ENCODE measurements at places on chromosomes 11 and 22.

GRCh38 chr11:20362481-20362880, 1.0 kb upstream of the HTATIP2 start:
- no peak for DNase-seq

DNA sequence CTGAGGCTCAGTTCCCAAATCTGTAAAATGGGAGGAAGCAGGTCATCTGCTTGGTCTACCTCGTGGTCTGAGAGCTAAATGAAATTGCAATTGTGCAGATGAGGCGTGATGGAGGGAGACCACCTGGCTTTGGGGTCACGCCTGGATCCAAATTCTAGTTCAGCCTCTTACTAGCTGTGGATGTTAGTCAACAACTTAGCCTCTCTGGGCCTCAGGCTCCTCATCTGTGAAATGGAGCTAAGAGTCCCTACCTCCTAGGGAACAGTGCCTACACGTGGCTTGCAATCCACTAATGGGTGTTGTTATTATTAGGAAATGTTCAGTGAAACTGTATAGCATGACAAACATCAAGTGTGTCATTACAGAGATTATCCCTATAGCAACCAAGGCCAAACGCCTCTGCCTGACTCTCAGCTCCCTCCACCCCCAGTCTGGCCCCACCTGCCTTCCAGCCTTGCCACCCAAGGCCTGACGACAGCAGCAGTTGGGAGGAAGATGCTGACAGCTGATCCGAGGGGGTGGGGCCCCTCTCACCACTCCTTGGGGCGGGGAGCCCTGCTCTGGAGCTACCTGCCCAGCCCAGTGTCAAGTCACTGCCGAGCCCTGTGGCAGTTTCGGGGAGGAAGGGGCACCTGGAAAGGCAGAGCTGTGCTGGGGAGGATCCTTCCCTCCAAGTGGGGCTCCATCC, 1.7 kb upstream of the RHOD start:
- no peak for DNase-seq

GRCh38 chr22:37862570-37863325, 13.5 kb downstream of the EIF3L start:
- no peak for DNase-seq

DNA sequence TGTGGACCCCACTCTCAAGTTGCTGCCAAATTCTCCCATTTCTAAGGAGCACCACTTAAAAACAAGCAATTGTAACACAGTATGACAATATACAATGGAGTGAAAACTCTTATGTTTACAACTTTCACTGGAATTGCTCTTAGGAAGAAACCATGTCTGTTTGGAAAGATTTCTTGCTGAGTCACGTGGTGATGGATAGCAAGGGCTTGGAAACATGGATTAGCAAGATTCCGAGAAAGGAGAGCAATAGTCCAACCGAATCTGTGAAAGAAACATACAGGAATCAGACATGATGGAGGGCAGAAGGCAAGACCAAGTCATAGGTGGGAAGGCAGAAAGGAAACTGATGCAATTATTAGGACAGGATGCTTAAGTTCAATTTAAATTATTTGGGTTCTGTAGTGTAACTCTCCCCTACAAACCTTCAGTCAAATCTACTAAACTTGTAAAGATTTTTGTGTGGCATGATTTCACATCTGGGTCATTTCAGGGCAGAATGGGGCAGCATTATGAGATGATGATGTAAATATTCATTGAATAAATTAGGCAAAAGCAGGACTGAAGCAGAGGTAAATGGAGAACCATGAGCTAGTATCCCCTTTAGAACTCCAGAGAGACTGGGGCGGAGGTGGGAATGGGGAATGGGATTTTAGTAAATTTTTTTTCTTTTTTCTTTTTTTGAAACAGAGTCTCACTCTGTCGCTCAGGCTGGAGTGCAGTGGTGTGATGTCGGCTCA, 27.8 kb upstream of the THY1 start:
- DNase-seq, result no peak
